Esophagus squamous epithelium (tissue), 5 donors: ENCODE measurements at places on chromosomes 2 and 18.

DNA sequence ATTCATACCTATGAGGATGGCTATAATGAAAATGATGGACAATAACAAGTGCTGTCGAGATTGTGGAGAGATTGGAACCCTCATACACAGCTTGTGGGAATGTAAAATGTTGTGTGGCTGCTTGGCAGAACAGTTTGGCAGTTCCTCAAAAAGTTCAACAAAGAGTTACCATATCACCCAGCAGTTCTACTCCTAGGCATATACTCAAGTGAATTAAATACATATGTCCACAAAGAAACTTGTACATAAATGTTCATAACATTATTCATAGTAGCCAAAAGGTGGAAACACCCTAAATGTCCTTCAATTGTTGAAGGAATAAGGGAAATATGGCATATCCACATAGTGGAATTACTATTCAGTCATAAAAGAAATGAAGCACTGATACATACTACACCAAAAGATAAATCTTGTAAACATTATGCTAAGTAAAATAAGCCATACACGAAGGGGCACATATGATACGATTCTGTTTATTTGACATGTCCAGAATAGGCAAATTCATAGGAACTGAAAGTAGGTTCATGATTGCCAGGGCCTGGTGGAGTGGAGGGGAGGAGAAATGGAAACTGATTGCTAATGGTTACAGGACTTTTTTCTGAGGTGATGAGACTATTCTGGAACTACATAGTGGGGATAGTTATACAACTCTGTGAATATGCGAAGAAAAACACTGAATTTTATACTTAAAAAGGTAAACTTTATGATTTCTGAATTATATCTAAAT is 92.1 kb downstream of the ADAM23 start:
- no peak for DNase-seq

- DNase-seq, result no peak
Observed at GRCh38 chr2:29326926-29327325, 211.7 kb downstream of the CLIP4 start.

DNA sequence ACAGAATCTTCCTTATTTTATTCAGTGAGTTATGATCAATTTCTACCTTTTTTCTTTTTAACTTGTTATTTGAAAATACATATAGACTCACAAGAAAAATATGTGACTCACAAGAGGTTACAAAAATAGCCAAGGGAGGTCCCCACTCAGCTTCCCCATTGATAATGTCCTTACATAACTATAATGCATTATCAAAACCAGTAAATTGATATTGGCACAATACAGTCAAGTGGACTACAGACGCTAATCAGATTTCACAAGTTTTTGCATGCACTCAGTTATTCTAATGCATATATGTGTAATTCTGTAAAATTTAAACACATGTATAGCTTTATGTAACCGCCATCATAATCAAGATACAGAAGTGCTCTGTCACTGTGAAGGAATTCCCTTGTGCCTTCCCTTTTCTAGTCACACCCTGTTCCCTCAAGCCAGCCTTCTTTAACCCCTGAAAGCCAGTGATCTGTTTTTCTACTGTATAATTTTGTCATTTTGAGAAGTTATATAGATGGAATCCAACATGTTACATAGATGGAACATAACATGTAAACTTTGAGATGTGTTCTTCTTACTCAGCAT is 118.4 kb downstream of the ALMS1 start:
- no peak for DNase-seq

DNA sequence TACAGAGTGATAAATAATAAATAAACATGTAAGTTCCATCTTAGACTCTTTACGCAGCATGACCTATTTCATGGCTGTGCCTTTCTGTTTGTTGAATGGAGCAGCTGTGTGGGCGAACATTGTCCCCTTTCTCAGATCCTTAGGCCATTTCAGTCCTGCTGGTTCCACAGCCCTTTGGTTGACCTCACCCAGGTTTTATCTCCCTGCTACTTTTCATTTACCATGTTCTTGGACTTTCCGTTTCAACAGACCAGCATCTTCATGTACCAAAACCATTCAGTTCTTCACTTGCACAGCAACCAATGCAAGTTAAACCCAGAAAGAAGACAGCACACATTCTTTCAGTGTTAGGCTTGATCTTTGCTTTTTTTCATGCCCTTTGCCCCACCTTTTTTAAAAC is 83.8 kb downstream of the XRCC5 start:
- DNase-seq, result no peak

DNA sequence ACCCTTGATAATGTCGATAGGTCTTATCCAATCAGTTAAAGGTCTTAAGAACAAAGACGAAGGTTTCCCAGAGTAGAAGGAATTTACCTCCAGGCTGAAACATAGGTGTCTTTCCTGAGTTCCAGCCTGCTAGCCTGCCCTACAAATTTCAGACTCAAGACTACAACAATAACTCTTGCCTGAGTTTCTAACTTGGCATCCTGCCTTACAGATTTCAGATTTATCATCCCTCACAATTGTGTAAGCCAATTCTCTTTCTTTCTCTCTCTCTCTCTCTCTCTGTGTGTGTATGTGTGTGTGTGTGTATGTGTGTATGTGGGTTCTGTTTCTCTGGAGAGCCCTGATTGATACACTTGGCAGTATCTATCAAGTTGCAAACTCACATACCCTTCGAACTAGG is 37.2 kb upstream of the B4GALT6 start:
- no peak for DNase-seq

DNA sequence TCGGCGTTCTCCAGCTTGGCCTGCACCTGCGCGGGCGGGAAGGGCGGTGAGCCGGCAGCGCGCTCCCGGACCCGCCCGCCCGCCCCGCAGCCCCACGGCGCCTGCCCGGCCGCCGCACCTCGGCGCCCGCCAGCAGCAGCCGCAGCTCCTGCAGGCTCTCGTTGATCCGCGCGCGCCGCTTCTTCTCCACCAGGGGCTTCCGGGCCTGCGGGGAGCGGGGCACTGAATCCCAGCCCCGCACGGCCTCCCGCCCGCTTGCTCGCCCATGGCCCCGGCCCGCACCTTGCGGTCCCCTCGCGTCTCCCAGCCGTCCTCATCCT is 335 bp downstream of the HES6 start:
- no peak for DNase-seq

GRCh38 chr18:48032876-48033789 is 102.7 kb upstream of the SMAD2 start:
- no peak for DNase-seq
